ENCODE measurements at places on chromosomes 5 and 9.

DNA sequence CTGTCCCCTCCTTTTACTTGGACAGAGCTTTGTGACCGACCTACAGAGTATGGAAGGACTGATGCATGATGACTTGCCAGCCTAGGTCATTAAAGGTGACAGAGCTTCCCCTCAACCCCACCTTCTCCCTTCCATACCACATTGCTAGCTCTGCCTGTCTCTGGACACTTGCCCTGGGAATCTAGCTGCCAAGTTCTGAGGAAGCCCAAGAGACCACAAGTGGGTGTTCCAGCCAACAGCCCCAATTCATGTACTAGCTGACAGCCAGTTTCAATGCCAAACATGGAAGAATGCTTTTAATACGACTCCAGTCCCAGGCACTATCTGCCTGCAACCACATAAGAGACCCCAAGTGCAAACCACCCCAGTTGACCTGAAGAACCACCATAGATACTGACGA is 477.1 kb downstream of the SPOCK1 start:
- DNase-seq: no peak

DNA sequence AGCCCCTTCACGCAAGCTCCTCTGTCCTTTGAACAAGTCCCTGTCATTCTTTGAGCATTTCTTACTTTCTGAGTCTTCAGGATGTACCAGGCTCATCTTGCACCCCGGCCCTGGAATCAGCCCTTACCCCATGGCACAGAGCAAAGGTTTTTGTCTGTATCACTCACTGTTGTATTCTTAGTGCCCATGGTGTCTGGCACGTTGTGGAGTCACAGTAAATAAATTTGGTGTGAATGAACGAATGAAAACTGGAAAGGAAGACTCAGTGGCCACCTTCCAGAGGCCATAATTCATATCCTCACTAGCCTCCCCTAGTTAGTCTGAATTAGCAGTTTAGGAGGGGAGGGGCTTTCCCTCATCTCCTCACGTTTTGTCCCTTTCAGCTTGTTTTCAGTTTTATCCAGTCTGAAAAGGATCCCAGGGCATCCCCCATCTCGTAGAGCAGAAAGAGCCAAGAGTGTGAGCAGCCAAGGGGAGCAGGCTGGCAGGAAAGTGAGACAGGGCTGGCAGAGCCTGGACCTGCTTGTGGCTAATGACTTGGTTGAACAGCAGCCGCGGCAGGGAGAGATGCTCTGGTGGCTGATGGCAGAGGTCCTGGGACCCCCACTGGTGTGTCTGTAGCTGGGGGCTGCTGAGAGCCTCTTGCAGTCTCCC is 42.7 kb downstream of the ZNF618 start:
- no peak for DNase-seq

- no peak for DNase-seq
Observed at GRCh38 chr9:121672213-121672612, 20.8 kb downstream of the DAB2IP start.

DNA sequence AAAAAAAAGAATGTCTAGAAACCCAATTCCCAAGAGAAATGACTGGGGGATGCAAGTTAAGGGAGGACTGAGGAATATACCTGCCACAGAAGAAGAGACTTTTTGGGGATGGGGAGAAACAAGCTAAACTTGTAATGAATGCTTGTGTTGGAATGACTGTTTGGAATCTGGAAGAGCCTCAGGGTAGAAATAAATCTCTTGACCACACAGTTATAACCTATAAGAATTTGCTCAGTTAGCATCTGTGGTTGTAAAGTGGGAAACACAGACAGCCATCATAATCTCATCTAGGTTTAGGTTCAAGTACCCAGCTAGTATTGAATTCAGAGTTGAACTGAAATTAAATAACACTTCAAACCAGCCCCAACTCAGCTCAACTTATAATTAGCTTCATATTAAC is 678.3 kb upstream of the CHD1 start:
- no peak for DNase-seq

- no peak for DNase-seq
Observed at GRCh38 chr5:145407300-145408047, 427.7 kb downstream of the PRELID2 start.

DNA sequence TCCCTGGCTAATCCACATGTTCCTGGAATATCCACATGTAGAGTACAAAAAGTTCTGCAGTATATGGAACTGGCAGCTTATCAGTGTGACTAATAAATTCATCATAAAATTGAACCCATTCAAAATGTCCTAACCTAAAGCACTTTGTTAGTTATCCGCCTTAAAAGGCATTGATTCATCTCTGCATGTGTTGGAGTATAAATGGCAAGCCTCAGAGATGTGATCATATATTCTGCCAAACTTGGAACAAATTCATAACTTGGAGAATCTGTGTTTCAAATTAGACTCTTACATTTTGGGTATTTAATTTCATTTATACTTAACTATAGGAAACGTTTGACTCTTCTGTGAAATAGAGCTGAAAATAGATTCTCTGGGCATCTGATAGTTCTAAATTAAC is 25.2 kb upstream of the NREP start:
- no peak for DNase-seq

DNA sequence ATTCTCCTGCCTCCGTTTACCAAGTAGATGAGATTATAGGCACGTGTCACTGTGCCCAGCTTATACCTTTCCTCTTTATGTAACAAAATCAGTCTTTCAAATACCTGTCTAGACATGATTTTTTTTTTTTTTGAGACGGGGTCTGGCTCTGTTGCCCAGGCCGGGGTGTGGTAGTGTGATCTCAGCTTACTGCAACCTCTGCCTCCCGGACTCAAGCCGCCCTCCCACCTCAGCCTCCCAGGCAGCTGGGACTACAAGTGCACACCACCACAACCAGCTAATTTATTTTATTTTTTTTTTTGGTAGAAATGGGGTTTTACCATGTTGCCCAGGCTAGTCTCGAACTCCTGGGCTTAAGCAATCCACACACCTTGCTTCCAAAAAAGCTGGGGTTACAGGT is 13.2 kb downstream of the NADK2 start:
- DNase-seq: no peak

DNA sequence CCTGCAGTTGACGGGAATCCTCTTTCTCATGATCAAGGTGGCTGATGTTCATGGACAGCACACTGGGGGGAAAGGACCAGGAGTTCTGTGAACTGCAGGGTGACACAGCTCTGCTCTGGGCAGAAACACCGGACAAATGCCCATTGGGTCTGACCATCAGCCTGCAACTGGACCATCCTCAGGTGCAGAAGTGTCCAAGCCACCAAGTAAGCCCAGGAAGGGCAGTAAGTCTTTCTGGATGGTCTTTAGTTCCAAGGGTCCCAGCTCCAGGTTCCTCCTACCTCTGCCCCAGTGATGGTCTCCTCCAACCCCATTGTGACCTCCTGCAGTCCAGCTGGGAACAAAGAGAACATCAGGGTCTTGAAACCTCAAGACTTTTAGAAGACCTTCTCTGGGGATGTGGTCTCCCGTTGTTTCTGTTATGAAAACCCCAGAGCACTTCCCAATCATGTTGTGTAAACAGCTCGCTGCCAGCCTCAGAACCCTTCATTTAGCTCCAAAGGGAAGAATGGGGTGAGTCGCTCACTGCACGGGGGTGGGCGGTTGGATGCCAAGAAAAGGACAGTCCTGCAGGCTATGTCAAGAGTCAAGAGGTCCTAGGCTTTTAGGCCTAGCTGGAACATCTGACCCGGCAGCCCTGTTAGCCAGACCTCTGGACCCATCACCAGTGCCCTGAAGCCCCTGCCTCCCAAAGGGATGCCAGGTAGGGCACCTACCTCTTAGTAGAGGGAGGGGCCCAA is 41.8 kb upstream of the TCF7 start:
- DNase-seq: no peak

DNA sequence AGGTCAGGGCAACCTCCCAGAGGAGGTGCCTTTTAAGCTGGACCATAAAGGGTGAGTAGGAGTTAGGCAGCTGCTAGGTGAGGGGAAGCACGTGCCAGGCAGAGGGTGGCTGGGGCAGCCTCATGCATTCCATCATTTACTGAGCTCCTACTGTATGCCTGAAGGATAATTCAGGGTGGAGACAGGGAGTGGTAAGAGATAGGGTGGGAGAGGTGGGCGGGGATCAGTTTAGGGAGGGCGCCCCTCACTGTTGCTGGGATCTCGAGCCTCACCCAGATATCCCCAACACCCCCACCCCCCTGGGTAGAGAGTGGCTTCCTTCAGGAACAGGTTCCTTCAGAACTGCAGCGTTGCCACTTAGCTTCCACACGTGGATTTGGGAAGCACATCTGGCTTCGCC is 74.5 kb upstream of the ASS1 start:
- no peak for DNase-seq

GRCh38 chr5:123180178-123180577 is 91.1 kb downstream of the PRDM6 start:
- no peak for DNase-seq

GRCh38 chr9:92254381-92255337 is 38.8 kb downstream of the IARS1 start:
- DNase-seq: no peak

- DNase-seq: no peak
Observed at GRCh38 chr5:153891394-153891793, 147.3 kb downstream of the FAM114A2 start.

DNA sequence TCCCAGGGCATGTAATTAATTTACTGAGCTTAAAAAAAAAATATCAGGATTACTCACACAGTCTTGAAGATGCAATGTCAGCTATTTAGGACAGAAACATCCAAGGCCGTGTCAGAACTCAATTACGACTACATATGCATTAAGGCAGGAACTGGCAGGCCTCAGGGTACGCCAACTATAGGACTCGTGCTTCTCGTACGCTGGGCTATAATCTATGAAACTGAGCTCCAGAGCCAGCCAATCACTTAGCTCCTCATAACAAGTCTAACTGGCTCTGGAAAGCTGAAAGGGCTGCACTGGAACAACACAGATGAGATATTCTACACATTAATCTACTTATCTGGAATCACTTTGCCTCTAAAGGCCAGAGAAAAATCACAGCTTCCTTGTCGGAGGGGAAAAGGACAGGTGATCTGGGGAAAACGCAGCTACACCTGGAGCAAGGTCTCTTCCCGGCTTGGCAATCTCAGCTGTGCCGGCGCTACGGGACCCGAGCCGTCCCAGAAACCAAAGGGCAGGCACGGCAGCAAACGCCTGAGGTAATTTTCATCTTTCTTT is 212.0 kb downstream of the DEPDC1B start:
- DNase-seq: no peak

All from DMS 273 treated with DMSO at 0.1 percent for 48 hours (cell line).